ENCODE measurements at places on chromosomes 7 and 10.
A peak's percentile ranks its signal among the peaks of the same experiment; 100 is the strongest.

GRCh38 chr7:107582875-107583274 is 2.8 kb downstream of the BCAP29 start:
- no peak for DNase-seq

DNA sequence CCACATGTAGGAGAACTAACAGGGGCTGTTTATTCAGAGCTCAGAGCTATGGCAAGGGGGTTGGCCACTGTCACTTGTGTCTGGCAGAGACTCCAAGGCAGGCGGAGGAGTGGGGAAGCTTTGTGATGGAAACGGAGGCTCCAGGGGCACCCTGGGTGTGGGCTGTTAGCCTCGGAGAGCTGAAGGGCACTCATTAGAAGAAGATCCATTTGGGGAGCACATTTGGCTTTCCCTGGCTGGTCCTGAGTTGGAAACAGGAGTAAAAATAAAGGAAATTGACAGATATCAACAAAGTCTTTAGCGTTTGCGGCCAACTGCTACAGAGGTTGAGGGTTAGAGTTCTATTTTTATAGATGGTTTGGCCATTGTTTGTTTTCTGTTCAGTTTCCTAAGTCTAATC is 288.3 kb upstream of the MKI67 start:
- DNase-seq = no peak

- peak; percentile 63 for DNase-seq
Measured at GRCh38 chr7:73449422-73449821, 15.8 kb downstream of the FZD9 start.

GRCh38 chr10:94012834-94013233 is 19.1 kb downstream of the PLCE1 start:
- DNase-seq = no peak

- no peak for DNase-seq
Measured at GRCh38 chr10:79422178-79422892, 23.1 kb downstream of the ZCCHC24 start.

DNA sequence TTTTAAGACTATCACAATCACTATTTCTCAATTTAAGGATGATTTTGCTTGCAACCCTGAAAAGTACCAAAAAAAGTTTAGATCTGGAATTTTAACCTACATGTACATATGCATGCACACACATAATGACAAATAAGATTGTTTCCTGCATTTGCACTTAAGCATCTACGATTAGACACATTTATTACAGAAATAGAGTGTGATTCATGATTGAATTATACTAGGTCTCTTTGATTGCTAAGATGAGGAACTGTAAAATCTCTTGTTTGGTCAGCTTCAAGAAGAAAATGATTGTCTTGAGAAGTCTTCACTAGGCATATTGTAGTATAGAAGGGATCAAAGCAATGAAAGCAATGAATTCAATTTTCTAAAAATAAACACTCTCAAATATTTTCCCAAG is 185.9 kb upstream of the AGR3 start:
- DNase-seq = no peak

DNA sequence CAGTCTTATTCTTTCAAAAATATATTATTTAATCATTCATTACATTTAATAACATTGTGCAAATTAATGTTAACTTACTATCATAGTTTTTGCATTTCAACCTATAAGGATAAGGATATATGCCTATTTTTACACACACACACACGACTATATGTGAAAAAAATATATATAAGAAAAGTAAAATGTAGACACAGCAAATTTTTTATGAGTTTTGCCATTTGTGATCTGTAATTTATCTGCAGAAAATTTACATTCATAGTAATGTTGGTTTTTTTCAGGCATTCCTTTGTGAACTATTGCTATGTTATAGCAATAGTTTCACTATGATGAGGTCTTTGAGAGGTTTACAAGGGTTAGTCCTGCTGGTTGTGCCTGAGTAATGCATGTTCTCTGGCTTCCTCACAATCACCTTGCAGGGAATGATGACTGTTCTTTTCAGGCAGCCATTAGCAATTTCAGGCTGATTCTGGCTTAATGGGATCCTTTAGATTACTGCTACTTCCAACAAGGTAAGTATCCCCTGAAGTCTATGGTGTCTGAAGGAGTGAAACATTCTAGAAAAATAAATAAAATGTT is 183.7 kb upstream of the CDK1 start:
- no peak for DNase-seq

GRCh38 chr7:4167385-4167910 is 514.6 kb upstream of the FOXK1 start:
- DNase-seq = no peak

- DNase-seq = peak; percentile 60
Measured at GRCh38 chr7:107201795-107202450, 33.1 kb downstream of the HBP1 start.

DNA sequence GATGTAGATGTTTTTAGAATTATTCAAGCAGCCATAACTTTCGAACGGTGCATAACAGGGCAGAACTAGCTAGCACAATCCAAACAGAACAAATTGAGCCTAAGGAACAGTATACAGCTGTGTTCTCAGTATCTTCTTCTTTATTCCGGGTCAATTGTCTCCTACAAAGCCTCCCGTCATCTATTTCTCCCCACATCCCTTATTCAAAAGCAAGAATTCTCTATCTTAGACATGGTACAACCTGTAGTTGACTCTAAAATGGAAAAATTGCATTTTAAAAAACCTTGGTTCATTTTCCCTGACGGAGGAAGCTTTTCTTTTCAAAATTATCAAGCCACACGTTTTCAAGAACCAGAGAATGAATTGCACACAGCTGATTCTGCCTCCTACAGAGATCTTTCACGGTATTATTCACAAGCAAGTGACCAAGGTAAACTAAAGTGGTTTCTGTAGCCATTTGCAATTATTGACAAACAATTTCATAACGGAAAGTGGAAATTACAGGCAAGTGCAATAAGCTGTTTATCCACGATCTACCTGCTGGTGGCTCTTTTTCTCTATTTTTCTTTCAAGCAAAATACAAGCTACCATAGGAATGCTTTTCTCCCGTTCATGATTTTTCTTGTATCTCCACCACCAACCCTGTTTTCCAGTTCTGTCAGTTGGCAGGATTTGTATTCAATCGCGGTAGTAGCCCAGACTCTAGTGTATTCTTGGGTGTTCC is 2.3 kb downstream of the GRM8 start:
- DNase-seq = no peak

DNA sequence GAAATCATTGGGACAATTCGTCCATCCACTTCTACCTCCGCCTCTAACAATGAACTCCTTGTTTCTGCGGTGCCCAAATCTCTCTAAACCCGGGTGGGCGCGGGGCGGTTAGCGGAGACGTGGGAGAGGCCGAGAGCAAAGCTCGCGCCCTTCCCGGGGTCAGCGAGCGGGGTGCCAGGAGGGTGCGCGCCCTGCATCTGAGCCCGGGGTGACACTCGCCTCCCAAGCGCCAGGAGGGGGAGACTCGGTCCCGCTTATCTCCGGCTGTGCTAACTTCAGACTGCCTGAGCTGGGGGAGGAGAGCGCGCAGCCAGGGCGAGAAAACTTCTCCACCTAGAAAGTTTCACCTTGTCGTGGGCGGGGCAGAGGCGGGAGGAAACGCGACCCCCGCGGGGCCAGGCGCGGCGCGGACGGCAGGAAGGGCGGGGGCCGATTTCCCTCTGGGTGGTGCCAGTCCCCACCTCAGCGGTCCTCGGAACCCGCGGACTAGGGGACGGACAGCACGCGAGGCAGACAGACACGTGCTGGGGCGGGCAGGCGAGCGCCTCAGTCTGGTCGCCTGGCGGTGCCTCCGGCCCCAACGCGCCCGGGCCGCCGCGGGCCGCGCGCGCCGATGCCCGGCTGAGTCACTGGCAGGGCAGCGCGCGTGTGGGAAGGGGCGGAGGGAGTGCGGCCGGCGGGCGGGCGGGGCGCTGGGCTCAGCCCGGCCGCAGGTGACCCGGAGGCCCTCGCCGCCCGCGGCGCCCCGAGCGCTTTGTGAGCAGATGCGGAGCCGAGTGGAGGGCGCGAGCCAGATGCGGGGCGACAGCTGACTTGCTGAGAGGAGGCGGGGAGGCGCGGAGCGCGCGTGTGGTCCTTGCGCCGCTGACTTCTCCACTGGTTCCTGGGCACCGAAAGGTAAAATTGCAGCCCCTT is at the start of gene MET:
TSS of gene MET (plus strand) at position 516 of the 915 bp plus-strand sequence. CDS start 26,889 bp downstream, outside the sequence.
- DNase-seq = no peak

DNA sequence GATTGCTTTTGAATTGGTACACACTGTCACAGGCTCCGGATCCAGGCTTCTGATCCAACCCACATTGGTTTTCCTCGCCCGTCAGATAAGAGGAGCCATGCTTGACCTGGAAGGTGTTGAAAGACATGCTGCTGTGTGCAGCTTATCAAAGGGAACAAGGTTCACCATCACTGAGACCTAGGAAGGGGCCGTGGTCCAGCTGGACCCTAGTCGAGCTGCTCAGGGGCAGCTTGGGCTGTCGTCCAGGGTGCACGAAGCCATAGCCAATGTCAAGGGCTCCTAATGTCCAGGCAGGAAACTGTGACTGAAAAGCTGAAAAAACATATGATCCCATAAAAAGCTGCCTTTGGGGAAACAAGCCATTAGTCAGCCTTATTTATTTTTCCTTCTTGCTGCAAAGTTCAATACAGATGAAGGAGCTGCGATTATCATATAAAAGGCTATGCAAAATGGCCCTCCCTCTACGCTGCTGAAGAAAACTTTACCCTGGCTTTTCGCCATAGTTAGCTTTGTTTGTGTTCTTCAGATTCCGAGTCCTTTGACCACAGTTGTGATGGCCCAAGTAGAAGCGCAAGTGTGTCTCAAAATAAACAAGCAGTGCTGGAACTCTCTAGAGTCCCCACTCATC is 118.0 kb downstream of the CREB5 start:
- DNase-seq = no peak

- DNase-seq = no peak
Measured at GRCh38 chr10:15515202-15515601, 144.1 kb upstream of the FAM171A1 start.

DNA sequence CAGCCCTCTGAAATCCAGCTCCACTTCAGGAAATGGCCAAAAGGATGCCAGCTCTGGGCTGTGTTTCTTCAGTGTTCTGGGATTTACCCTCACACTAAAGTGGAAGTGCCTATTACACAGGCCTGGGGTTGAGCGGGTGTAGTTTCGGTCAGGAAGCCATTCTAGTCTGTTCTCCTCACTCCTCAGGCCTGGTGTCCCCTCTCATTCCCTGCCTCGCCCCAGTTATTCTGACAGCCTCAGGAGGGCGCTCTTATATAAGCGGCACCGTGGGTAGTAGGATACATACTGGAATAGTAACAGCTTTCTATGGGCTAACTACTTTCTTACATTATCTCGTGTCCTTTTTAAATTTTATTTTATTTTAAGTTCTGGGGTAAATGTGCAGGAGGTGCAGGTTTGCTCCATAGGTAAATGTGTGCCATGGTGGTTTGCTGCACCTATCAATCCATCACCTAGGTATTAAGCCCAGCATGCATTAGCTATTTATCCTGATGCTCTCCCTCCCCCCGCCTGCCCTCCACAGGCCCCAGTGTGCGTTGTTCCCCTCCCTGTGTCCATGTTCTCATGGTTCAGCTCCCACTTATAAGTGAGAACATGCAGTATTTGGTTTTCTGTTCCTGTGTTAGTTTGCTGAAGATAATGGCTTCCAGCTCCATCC is 12.2 kb upstream of the LGI1 start:
- no peak for DNase-seq

DNA sequence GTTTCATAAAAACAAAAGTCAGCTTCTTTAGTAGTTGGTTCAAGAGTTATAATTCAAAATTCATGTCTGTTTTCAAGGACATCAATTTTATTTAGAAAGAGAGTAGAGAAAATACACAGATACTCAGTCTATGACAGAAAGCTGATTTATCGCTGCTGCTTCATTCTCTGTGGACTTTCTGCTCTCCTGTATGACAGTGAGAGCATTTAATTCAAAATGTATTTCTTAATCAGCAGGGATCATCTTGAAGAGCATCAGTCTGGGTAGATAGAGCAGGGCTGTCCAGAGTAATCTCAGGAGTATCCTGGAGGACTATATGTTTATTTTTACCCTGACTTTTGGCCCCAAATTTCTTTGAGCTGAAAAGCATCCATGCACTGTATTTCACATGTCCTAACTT is 1676.7 kb downstream of the REEP3 start:
- no peak for DNase-seq

GRCh38 chr7:138477581-138477980 is 17.5 kb downstream of the TRIM24 start:
- no peak for DNase-seq

- no peak for DNase-seq
Measured at GRCh38 chr10:77899690-77900089, 26.9 kb downstream of the DLG5 start.

DNA sequence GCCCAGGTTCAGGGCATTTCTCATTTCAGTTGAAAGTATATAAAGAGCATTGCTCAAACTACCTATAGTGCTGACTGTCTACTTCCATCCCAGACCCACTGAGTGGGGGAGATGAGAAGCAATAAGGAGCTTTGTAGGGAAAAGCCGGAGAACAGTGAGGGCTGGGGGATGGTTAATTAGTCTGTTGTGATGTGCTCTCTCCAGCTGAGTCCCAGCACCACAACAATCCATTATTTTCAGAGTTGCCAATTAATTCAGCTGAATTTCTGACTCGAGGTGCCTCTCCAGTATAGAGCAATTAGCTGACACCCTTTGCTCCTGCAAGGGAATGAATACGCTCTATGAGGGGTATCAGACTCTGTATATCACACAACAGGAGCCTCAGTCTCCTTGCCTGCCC is 1118.6 kb downstream of the SORCS3 start:
- no peak for DNase-seq

- DNase-seq = no peak
Measured at GRCh38 chr10:93462371-93462770, 19.8 kb downstream of the MYOF start.
